ENCODE measurements at places on chromosomes 16 and 17.

GRCh38 chr17:6498901-6499540 lies 54.8 kb downstream of the PIMREG start:
- DNase-seq = no peak

- no peak for DNase-seq
These were observed 694 bp downstream of the MRPL27 start for GRCh38 chr17:50372222-50372757.

DNA sequence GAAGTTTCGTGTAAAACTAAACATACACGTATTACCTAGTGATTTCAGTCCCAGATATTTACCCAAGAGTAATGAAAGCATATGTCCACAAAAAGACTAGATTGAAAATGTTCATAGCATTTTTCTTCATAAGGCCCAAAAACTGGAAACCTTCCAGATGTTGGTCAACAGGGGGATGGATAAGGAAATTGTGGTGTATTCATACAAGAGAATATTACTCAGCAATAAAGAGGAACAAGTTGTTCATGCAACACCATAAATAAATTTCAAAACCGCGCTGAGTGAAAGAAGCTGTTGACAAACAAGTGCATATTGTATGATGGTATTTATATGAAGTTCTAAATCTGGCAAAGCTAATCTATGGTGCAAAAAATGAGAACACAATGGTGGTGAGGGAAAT lies 54.1 kb upstream of the NFAT5 start:
- DNase-seq = no peak

- DNase-seq = no peak
These were observed 1.5 kb downstream of the MCRIP1 start for GRCh38 chr17:81831563-81831956.

DNA sequence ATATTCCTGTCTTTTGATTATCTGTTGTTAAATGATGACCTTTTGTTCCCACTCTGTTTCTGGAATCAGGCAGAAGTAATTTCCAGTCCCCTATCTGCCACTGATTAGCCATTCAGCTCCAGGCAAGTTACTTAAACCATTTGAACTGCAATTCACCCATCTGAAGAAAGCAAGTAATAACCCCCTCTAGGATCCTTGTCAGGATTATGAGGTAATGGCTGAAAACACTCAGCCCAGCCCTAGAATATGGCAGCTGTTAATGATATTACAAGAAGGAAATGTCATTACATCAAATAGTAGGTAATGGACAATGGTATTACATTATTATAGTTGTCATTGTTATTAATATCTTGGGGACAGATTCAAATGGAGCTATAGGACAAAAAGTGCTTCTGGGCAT lies 16.0 kb upstream of the SLC47A1 start:
- DNase-seq = no peak

Data from NCI-H1930 (cell line).